Tibial artery (tissue), 4 donors: ENCODE measurements at places on chromosomes 1 and 21.

GRCh38 chr1:224183591-224184312 lies 712 bp downstream of the DEGS1 start:
- no peak for DNase-seq

DNA sequence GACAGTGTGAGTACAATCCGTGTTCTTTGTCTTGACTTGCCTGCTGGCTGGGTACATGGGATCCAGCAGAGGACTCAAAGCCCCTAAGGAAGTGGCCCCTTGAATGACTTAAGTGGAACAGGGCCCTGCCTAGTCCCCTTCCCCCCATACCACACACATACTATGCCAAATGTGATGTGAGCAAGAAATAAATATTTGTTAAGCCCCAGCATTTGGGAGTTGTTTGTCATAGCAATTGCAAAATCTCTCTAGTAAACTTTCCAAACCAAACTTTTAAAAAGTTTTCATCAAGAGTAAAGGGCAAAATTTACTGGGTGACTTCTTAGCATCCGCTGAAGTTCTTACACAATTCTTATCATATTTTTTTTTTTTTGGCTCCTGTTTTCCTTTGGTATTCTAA lies 32.5 kb upstream of the CACHD1 start:
- no peak for DNase-seq

DNA sequence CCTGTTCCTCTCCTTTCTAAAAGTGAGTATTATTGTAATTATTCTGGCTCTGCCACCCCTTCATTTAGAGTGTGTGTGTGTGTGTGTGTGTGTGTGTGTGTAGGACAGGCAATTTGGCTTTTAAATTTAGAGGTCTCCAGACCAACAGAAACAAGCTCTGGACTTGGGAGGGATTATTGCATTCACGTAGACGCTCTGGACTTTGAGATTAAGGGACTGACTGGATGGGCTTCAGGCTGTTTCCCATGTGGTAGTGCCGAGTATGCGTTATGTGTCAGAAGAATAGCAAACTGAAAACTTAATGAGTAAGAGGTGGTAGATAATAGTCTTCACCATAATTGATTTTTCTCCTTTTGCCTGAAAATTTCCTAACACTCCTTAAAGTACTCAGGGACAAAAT lies 281.9 kb downstream of the USP25 start:
- DNase-seq = no peak

GRCh38 chr1:92577261-92577895 lies 90.7 kb upstream of the GFI1 start:
- DNase-seq = no peak

GRCh38 chr1:197865809-197866208 lies 36.6 kb upstream of the C1orf53 start:
- no peak for DNase-seq

DNA sequence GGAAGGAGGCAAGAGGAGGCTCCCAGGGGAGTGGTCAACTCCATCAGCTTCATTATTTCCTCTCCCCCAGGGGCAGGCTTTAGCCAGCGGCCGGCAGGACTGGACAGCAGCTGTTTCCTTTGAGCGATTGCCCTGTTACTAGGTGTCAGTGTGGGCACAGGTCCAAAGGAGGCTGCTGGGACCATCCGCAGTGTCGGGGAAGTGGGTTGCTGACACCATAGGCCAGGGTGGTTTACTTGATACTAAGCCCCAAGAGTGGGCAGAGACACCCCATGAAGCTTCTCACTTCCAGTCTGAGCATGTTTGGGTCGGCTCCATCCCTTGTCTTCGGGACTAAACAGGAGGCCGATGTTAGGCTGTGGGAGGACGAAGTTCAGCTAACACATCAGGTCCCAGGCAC lies 63.6 kb downstream of the KAZN start:
- no peak for DNase-seq

DNA sequence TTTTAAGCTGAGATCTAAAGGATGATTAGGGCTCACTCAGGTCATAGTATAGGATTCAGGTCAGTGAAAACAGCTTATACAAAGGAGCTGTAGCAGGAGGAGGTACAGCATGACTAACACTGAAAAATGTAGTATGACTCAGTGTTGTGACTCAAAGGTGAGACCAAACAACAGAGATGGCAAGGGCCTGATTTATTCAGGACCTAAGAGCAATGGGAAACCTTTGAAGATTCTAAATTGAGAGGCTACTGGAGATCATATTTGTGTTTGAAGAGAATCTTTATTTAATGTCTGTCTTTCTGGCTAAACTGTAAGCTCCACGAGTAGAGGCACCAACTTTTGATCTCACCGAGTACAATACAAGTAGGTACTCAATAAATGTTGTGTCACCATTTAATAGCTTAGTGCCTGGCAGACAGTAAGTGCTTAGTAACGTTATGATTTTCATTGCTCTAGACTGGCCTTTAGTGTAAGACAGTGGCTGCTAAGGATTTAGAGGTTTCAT lies 43.5 kb downstream of the PRKAA2 start:
- DNase-seq = no peak
